Stimulated activated CD8-positive, alpha-beta memory T cell treated with anti-CD3 and anti-CD28 coated beads, Interleukin-4, amount 100 ng/mL, for 48 hours (primary cell): ENCODE measurements at places on chromosomes 2 and 18.
A peak's percentile ranks its signal among the peaks of the same experiment; 100 is the strongest.

DNA sequence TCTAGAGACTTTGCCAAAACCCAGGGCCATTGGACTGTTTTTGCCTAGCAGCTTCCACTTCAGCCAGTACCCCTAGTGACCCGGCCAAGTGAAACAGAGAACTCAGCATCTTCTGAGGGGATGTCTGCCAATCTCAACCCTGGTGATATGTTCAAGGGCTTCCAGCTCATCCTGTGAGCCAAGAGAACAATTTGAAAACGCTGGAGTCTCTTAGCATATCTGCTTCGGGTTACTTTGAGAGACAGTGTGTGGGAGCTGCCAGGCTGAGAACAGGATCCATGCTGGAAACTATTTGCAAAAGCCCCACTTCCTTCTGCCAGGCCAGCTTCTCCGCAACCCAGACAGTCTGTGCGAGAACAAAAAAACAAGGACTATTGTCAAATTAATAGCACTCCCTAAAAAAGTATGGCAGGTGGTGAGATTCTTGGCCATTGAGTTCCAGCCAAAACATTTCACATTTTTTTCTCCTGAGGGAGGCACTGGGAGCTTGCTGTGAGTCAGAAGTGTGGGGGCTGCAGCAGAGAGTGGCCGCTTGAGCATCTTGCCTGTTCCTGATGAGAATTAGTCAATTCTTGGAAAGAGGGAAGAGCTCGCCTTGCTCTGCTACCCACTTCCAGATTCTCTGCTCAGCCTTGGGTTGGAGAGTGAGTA is 395.6 kb upstream of the TRIB2 start:
- no peak for DNase-seq

DNA sequence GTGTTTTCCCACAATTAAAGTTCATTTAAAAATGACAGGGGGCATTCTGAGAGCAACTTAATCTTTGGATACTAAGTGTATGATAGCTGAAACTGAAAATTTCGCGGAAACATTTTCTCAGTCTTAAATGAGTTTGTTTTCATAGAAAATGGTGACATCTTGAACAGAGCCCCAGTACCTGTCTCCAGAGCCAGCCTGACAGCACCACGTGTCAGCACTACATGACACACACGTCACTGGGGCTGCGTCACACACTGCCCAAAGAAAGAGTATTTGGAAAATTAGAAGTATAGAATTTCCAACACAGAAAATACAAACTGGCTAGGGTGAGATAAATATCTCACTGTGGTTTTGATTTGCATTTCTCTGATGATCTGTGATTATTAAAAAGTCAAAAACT is 50.8 kb downstream of the CMPK2 start:
- no peak for DNase-seq

DNA sequence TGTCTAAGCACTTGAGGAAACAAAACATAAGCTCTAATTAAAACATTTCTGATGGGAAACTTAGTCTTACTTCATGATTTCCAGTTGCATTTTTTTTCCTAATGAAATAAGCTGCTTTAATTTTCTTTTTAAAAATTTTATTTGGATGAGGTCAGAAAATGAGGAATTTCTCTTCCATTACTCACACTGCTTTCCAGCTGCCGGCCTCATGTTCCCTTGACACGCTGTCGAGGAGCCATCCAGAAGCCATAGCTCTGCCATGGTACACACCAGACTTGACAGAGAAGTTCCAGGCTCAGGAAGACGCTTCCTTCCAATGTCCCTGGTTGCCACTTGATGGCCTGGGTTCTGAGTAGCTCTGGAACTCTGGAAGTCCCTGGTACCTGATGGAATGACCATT is 12.1 kb upstream of the MAPRE2 start:
- DNase-seq = no peak

- DNase-seq = peak; percentile 52
These were observed 26.5 kb upstream of the KCNS3 start for GRCh38 chr2:17851731-17852585.

DNA sequence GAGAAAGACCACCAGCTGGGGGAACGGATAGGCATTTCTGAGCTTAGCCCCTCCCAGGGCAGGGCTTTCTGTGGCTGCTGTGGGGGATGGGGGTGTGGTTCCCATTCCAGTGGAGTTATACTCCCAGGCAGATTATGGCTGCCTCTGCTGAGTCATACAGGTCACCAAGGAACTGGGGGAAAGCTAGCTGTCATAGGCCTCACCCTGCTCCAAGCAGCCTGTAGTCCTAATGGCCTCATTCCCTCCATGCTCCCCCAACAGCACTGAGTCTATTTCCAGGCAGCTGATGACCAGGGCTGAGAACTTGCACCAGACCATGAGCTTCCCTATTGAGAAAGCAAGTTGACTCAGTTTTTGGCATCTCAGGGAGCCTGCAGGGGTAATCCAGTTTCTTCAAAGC is 87.1 kb downstream of the GPR39 start:
- DNase-seq = no peak

DNA sequence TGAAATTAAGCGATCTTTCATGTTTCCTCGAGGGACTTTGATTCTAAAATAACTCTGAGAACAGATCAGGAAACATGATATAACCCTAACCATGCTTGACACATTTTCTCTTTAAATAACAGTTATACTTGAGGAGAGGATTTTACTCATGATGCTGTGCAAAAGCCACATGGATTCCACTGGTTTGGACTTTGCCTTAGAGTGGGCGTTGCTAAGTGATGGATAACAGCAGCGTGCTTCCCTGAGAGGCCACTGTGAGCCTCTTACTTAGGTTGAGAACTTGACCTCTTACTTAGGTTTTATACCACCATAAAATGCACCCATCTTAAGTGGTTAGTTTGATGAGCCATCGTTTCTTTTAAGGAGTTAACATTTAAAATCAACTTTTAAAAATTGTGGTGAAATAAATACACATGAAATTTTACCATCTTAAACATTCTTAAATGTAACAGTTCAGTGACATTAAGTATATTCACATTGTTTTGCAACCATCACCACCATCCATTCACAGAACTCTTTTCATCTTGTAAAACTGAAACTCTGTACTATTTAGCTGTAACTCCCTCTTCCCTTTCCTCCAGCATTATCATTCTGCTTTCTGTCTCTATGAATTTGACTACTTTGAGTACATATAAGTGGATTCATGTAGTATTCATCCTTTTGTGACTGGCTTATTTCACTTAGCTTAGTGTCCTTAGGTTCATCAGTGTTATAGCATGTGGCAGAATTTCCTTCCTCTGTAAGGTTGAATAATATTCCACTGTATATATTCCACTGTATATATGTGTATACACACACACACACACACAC is 22.6 kb downstream of the ANXA4 start:
- DNase-seq = no peak

DNA sequence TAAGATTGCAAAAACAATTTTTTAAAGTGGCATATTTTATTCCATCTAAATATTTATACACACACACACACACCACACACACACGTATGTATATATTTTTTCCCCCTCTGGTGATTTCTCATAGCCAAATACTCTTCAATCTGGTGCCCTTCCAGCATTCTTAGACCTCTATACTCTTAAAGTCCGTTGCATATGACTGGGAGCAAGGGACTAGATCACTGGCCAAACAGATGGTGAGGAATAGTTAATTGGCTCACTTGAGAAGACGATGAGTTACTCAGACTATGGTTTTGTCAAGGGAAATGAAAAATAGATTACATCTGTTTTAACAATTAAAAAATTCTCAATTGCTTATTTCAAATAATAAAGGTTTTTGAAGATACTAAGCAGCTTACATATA is 512.5 kb upstream of the LRRTM4 start:
- no peak for DNase-seq

GRCh38 chr2:161415987-161416707 is at the start of gene TBR1:
Gene TBR1 (plus strand): TSS chr2:161416297. CDS start chr2:161416411, 114 bp downstream.
- no peak for DNase-seq

DNA sequence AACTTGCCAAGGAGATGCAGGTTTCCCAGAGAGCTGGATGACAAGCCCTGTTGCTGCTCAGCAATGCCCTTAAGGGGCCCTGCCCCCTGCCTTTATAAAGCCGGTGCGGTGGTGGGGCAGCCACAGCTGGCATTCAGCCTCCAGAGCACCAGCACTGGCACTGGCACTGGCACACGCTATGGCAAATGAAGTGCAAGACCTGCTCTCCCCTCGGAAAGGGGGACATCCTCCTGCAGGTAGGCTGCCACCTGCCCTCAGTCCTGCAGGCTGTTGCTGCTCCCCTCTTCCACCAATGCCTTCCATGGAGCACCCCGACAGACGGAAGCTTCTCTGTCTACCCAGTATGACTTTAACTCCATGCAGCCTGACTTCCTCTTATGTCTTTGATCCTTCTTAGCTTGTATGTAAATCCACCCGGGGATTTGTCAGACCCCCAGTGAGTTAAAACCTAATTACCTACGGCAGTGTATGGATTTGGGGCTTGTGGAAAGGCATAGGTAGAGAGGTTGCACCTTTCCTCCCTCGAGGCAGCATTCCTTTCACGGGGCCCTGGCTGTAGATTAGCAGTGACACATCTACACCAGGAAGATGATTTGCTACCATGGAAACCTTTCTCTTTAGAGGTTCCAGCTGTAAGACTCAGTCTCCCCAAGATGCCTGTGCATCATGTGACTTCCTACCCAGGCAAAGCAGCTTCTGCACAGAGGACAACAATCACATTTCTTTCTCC is at the start of gene DAPL1:
DAPL1 (plus strand) TSS at position 123 of the 730 bp plus-strand sequence; CDS start at position 179, 56 bp downstream.
- no peak for DNase-seq

GRCh38 chr2:234980451-234981187 is 28.8 kb downstream of the SH3BP4 start:
- DNase-seq = no peak

DNA sequence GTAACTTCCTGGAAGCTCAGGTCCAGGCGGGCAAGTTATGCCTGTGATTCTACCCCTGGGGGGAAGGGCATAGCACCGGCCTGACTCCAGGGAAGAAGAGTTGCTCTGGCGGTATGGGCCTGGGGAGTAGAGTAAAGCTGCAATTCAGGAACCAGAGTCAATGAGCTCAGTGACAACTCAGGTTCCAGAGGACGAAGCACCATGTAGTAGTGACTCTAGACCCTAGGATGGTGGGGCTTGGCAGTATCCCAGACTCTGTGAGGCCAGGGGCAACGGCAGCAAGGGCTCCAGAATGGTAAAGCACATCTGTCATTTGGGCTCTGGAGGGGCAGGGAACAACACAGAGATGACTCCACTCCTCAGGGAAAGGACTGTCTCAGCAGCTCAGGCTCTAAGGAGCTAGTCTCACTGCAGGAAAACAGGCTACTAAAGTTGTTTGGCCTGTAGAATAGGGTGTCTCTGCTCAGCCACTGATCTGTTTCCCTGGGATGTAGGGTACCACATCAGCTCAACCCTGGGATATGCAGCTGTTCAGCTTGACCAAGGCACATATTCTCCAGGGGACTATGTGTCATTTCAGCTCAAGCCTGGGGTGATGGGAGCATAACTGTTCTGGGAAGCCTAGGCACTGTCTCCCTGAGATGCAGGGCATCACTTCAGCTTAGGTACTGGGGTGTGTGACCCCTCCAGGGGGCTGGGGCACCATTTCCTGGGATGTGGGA is 36.2 kb upstream of the RHOB start:
- DNase-seq = no peak

- DNase-seq = no peak
These were observed 83.8 kb upstream of the TMEM17 start for GRCh38 chr2:62589691-62590356.

GRCh38 chr2:54966165-54966832 is 84.0 kb downstream of the RTN4 start:
- DNase-seq = no peak

GRCh38 chr2:134249755-134250154 is 4.1 kb upstream of the MGAT5 start:
- no peak for DNase-seq
